ENCODE measurements at places on chromosomes 7 and 10. TPM values are rescaled to one million over a fixed set of nuclear protein-coding genes. Genes with fewer than 3 reads are reported as not detected.

SPDYE11 gene
- 0.73 TPM for total RNA-seq

AKR1C4 gene
- total RNA-seq = not detected

TMEM236 gene
- total RNA-seq = 0.10 TPM

PBLD gene
- 4.1 TPM for total RNA-seq

ZNF394 gene
- 18.9 TPM for total RNA-seq

FXYD4 gene
- not detected for total RNA-seq

FAM25G gene
- total RNA-seq = not detected

RAMP3 gene
- not detected for total RNA-seq

ANK3 gene
- total RNA-seq = 184 TPM

NRG3 gene
- 13.6 TPM for total RNA-seq

GPRIN2 gene
- 0.93 TPM for total RNA-seq

MGAM2 gene
- 0.63 TPM for total RNA-seq

LRRC61 gene
- total RNA-seq = 0.73 TPM

SLC13A1 gene
- not detected for total RNA-seq

VSTM2A gene
- 15.0 TPM for total RNA-seq

GFRA1 gene
- total RNA-seq = 50.7 TPM

ZNF735 gene
- total RNA-seq = not detected

OR2A1 gene
- total RNA-seq = 0.14 TPM

IQUB gene
- total RNA-seq = 25.5 TPM

SLC13A4 gene
- total RNA-seq = 6.5 TPM

OGDHL gene
- 21.9 TPM for total RNA-seq

ABCB1 gene
- not detected for total RNA-seq

TYW1 gene
- 15.6 TPM for total RNA-seq

ESYT2 gene
- 10.9 TPM for total RNA-seq

OR6V1 gene
- not detected for total RNA-seq

CPEB3 gene
- total RNA-seq = 10.7 TPM
